Substantia nigra (tissue), 51 donors: ENCODE measurements at places on chromosomes 3 and 15.

GRCh38 chr3:192817506-192817905 is 90.2 kb upstream of the FGF12 start:
- no peak for DNase-seq

DNA sequence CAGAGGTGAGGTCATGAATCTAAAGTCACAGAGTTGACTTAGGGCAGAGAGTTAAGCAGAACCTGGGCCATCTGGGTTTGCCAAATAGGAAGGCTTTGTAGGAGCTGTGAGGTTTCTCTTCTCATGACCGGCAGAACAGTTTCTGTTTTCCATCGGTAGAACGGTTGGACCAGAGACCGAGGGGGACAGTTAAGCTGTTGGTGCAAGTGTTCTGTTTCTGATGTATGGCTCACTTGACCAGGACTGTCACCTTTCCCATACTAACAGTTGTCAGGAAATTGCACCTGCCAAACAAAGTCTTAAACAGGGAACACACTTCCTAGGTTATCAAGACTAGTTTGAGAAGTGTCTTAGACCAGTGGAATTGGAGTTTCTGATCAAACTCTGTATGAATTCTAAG is 158.3 kb downstream of the PDCD6IP start:
- DNase-seq, result no peak

DNA sequence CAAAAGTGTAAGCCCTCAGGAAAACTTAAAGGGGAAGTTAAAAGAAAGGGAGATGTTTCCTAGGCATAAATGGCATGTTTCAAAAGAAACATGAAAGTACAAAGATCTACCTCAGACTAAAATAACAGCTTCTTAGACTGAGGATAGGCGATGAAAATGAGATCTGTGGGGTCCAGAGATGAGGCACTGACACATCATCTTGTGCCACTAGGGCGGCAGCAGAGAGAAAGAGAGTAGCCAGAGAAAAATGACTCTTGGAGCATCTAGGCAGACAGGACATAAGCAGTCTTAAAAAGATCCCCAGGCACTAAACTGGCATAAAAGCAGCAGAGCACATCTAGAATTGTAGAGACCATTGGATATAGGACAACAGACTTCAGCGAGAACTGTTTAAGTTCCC is 42.5 kb upstream of the RFX7 start:
- DNase-seq, result no peak

GRCh38 chr15:38843736-38844590 is 279.3 kb upstream of the RASGRP1 start:
- DNase-seq, result no peak

DNA sequence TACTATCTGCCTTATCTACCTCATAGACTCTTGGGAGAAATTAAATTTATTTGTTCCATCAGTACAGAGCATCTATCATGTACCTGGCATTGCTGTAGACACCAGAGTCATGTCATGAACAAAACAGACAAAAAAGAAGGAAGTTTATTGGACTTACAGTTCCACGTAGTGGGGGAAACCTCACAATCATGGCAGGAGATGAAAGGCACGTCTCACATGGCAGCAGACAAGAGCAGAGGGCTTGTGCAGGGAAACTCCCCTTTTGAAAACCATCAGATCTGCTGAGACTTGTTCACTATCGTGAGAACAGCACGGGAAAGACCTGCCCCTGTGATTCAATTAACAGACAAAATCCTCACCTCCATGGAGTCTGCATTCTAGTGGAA is 25.6 kb upstream of the ACAP2 start:
- no peak for DNase-seq

GRCh38 chr3:59280113-59280512 is 230.3 kb upstream of the CFAP20DC start:
- DNase-seq, result no peak

DNA sequence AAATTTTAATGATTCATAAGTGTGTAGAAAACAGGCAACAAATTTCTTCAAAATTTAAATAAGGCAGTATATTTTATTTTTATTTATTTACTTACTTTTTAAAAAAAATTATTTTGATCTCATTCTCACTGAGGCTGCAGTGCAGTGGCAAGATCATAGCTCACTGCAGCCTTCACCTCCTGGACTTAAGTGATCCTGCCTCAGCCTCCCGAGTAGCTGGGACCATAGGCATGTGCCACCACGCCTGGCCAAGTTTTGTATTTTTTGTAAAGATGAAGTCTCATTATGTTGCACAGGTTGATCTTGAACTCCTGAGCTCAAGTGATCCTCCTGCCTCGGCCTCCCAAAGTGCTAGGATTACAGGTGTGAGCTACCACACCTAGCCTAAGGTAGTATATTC is 61.2 kb upstream of the XRN1 start:
- DNase-seq, result no peak

- DNase-seq, result no peak
These were observed 16.1 kb downstream of the FGF7 start for GRCh38 chr15:49438962-49439631.

GRCh38 chr15:42890161-42890913 is 30.2 kb downstream of the TTBK2 start:
- no peak for DNase-seq

DNA sequence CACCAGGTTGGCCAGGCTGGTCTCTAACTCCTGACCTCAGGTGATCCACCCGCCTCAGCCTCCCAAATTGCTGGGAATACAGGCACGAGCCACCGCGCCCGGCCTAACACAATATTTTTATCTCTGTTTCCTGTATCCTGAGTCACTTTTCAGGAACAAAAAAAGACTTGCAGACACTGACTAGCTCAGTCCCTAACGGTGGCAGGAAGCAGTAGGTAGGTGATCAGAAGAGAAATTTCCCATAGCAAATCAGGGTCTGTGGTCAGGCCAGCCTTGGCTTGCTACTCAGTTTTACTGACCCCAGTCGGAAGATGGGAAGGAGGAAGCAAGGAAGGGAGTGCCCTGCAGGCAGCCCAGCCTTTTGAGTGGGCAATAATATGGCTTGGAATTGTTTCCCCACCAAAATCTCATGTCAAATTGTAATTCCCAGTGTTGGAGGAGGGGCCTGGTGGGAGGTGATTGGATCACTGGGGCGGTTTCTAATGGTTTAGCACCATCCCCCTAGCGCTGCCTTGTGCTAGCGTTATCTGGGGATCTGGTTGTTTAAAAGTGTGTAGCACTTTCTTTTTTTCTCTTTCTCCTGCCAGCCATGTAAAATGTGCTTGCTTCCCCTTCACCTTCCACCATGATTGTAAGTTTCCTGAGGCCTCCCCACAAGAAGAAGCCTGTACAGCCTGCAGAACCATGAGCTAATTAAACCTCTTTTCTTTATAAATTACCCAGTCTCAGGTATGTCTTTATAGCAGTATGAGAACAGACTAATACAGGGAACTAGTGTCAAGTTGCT is 19.5 kb upstream of the CDCP1 start:
- no peak for DNase-seq

GRCh38 chr3:122403489-122403888 is 12.4 kb downstream of the WDR5B start:
- no peak for DNase-seq

DNA sequence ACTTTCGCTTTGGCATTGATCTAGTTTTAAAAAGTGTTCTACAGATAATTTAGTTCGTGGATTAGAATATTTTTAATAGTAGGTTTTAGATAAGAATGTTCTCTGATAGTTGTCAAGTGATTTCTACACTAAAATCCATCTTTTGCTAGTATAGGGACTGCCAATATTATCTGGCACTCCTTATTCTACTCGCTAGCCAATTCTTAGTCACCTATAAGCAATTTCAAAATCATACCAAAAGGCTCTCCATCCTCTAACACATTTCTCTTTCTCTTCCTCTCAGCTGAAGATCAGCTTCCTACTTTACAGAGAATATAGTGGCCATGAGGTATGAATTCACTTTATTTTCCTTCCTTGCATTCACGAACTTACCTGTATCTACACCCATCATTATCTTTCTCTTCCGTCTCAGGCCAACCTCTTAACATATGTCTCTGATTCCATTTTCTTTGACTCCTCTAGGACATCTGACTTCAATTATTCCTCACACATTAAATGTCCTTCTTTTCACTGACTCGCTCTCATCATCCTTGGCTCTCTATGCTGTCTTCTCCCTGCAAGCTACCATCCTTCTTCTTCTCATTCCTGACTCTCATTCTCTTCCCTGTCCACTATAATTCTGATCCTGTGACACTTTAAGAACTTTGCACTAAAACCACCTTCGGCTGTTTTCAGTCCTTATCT is 35.5 kb downstream of the C3orf80 start:
- DNase-seq, result no peak

DNA sequence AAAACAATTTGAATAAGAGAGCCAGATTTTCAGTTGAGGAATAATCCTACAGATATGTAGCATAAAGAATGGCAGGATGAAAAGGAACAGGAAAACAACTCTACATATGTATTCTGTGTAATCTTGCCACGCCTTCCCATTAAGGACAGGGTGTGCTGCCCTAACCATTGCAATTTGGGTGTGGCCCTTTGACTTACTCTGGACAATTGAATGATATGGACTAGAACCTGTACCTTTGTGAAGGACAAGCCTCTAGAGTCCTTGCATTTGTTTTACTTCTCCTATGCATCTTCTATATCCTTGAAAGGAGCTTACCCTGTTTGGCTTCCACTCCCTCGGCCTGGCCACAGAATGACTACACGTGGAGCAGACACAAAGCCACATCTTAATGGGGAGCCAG is 1261.6 kb upstream of the GBE1 start:
- no peak for DNase-seq

DNA sequence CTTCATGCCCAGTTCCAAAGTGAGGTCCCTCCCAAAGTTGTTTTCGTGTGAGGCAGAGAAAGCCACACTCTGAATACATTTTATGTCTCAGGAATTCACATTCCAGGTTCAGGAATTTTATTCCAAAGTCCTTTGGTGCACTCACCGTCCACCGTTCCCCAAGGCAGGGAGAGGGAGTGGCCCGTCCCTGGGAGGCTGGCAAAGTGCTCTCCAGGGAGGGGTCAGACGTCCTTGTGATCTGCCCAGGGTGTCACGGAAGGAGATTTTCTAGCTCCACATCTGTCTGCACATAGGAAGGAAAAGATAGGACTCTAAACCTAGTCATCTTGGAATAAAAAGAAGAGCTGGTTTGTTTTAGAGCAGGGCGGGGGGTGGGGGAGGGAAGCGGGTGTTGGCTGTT is 47.9 kb downstream of the KLF13 start:
- no peak for DNase-seq

DNA sequence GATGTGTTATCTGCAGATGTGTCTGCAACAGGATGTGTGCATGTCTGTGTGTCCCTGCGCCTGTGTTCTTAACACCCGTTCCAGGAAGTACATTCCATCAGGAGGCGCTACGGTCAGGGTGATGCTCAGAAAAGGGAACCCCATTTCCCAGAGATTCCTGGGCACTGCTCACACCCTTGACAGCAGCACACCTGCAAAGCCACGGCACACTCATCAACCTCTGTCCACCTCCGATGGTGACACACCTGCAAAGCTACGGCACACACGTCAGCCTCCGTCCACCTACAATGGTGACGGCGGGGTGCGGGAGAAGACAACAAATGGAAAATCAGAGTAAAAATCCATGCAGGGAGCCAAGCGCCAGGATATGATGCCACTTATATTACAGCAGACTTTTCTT is 55.4 kb downstream of the NIPA2 start:
- DNase-seq, result no peak

GRCh38 chr3:15977090-15977489 is 179.3 kb upstream of the ANKRD28 start:
- DNase-seq, result no peak

GRCh38 chr3:4029135-4029534 is 229.9 kb downstream of the LRRN1 start:
- DNase-seq, result no peak

GRCh38 chr3:42778644-42779043 is 5.6 kb upstream of the CCDC13 start:
- DNase-seq, result no peak

GRCh38 chr3:115388166-115388565 is 235.1 kb upstream of the GAP43 start:
- no peak for DNase-seq

GRCh38 chr3:58776231-58776630 is 109.7 kb upstream of the FAM3D start:
- DNase-seq, result no peak

GRCh38 chr15:59063042-59063441 is 41.9 kb upstream of the CCNB2 start:
- no peak for DNase-seq

DNA sequence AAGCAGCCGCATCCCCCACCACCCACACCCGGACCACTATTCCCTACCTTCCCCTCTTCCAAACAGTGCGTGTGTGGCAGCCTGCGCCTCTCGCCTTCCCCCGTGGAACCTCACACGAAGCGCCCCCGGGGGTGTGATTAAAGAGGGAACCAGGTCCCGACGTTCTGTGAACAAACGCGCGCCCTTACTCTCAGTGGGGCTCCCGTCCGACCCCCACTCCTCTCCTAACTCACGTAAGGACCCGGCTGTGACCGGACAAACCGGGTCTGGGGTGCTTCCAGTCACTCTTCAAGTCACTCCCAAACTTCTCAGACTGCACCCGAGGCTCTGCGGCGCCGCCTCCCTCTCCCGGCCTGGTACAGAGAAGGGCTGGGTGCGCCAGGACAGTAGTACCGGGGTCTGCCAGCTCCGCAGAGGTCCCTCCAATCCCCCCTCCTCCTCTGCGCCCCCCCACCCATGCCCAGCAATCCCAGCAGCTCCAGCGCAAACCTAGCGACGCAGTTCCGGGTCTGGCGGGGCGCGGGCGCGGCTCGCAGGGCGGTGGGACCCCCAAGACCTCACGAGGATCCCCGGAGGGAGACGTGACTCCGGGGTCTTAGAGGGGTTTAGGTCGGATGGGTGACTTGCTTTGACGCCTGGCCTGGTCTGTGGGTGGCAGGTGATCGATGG is 574 bp downstream of the DUOXA1 start:
- no peak for DNase-seq

DNA sequence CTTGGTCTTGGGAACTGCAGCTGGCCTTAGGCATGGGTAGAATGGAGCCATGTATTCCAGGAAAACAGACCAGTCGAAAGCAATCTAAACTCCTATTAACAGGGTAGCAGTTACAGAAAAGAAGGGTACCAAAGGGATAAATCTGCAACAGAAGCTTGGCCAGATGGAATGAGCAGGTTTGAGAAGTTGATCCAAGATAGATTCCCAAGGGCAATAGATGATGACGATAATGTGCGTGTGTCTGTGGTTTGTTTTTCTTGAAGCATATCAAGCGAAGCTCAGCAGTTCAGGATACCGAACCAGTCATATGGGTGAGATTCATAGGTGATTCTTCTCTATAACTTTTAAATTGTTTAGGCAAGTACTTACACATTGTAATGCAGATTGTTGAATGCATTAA is 203.8 kb upstream of the SEMA6D start:
- no peak for DNase-seq

GRCh38 chr3:45915518-45916231 is 27.6 kb upstream of the CXCR6 start:
- no peak for DNase-seq

GRCh38 chr3:113222451-113223086 is 11.2 kb downstream of the BOC start:
- no peak for DNase-seq

GRCh38 chr3:39383045-39383880 is at the start of gene SLC25A38:
SLC25A38 (plus strand) TSS chr3:39383370; CDS start chr3:39383725, 355 bp downstream.
- DNase-seq, result no peak

DNA sequence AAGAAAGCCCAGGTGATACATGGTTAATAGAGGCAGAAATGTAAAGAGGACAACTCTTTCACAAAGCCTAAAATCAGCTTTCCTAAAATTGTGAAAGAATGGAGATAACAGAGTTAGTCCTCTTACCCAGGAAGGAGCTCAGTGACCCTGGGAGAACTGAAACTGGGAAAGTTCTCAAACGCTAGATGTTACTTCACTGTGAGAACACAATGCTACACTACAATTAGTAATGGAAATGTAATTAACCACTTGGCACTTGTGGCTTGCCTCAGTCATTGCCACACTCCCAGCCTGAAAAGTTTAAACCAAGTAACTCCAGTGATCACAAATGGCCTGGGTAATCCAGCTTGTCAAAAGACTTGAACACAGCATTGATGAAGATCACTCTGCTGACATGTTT is 102.7 kb upstream of the FGF7 start:
- no peak for DNase-seq
